ENCODE measurements at places on chromosomes 1 and 21.

DNA sequence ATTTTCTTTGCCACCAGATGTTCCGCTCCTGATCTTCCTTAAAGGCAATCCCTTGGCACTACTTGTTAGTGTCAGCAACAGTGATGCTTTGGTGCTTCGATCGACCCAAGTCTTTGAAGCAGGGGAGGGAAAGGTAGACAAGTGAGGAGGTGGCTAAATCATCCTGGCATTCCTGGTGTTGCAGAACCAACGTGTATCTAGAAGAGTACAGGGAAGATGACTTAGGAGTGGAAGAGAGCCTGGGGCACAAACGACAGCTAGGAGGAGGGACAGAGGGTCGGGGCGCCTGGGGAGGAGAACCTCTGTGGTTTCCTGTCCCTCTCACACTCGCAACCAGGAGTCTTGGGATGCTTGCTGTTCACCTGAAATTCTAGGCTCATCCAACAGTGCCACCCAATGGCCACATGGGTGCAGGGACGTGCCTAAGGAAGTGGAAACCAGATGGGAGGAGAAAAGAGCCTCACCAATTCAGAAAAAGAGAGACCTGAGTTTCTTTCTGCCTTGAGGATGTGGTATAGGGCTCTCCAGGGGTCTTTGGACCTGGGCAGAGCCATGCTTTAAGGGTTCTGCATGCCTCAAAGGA, 9.5 kb upstream of the KCNA2 start:
- H3K4me3 ChIP-seq, result no peak overlapping the region
- peaks cover 3% of the 10 kb centered on the region for H3K27me3 ChIP-seq
- peak; percentile 48 for DNase-seq
- H3K36me3 ChIP-seq, result no peaks in the 10 kb centered on the region

GRCh38 chr21:31164713-31165694, 126.7 kb upstream of the KRTAP19-8 start:
- H3K36me3 ChIP-seq, result no peaks in the 10 kb centered on the region
- peaks cover 7% of the 10 kb centered on the region for H3K27me3 ChIP-seq
- H3K27ac ChIP-seq, result no peak overlapping the region
- H3K4me1 ChIP-seq, result no peaks in the 10 kb centered on the region

DNA sequence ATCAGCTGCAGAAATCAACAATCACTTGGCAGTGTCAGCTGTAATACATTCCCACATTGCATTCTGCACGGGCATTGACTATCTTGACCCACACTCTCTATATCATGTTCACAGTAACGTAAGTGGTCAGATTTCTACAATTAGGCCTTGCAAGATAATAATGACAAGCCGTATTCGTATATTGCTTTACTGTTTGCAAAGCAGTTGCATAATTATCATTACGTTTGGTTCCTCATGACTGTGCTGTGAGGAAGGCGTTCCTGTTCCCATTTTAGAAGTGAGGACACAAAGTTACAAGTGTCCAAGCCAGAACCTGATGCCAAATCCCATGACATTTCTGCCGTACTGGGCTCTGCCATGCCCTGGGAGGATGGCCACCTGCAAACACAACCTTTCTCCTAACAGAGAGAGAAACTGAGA, 53.5 kb upstream of the TARBP1 start:
- H3K4me1 ChIP-seq, result peaks cover 100% of the 10 kb centered on the region
- H3K4me3 ChIP-seq, result no peak overlapping the region
- H3K27ac ChIP-seq, result peak overlapping the region; percentile 99
- H3K27me3 ChIP-seq, result no peaks in the 10 kb centered on the region
- H3K36me3 ChIP-seq, result no peaks in the 10 kb centered on the region
- DNase-seq, result peak; percentile 76

GRCh38 chr21:46056450-46056903, 41.4 kb upstream of the COL6A2 start:
- no peak overlapping the region for H3K4me3 ChIP-seq
- DNase-seq, result peak; percentile 83
- peak overlapping the region; percentile 89 for H3K27ac ChIP-seq
- H3K36me3 ChIP-seq, result no peaks in the 10 kb centered on the region
- no peaks in the 10 kb centered on the region for H3K4me1 ChIP-seq

- peaks cover 1% of the 10 kb centered on the region for H3K27me3 ChIP-seq
- H3K4me3 ChIP-seq, result no peak overlapping the region
- no peaks in the 10 kb centered on the region for H3K36me3 ChIP-seq
- DNase-seq, result no peak
These were observed 236.1 kb downstream of the C1orf94 start for GRCh38 chr1:34412598-34413370.

DNA sequence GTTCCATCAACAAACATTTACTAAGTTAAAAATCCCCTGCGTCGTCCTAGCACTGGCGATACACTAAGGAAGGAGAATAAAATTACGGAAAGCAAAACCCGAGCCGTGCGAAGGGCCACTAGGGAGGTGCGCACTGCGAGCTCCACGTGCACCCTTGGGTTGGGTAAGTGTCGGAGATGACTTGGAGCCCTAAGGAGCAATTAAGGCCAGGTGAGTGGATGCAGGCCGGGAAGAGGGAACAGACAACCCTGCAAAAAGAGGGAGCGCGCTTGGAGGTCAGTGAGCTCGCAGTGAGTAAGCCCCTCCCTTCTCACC, 704 bp downstream of the WDR4 start:
- peaks cover 19% of the 10 kb centered on the region for H3K4me1 ChIP-seq
- H3K4me3 ChIP-seq, result peak overlapping the region; percentile 99
- H3K27me3 ChIP-seq, result no peaks in the 10 kb centered on the region
- DNase-seq, result no peak

DNA sequence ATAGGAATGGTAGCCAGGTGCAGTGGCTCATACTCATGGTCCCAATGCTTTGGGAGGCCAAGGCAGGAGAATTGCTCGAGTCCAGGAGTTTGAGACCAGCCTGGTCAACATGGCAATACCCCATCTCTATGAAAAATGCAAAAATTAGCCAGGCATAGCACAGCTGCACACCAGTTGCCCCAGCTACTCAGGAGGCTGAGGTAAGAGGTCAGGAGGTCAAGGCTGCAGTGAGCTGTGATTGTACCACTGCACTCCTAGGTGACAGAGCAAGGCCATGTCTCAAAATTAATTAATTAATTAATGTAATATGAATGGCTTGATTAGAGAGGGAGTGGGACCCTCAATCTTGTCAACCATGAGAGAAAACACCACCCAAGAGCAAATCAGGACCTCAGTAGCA, 198.7 kb upstream of the DUSP10 start:
- H3K36me3 ChIP-seq, result no peaks in the 10 kb centered on the region
- DNase-seq, result no peak
- H3K27ac ChIP-seq, result no peak overlapping the region
- H3K4me1 ChIP-seq, result no peaks in the 10 kb centered on the region

DNA sequence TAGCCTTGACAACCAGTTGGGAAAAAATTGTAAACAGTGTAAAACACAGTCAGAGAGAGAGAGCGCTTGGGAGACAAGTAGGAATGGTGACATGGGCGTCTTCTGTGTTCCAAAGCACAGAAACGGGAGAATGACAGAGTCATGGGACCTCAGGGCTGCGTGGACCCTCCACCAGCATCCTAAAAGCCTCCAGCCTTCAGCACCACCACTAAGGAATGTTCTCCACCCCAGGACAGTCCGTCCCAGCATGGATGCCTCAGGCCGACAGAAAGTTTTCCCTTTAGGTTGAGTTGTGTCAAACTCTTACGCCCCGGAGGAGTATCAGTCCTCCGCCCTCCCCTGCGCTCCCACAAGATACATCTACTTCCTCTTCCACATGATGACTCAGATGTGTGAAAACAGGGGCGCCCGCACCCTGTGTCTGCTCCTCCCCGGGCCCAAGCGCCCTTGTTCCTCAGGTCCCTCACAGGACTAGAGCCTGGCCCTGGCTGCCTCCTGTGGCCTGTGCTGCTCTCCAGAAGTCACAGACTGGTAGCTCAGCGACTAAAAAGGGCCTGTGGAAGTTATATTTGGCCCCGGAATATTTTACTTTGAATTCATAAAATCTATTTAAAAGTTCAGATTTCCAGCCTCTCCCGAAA, 63.9 kb upstream of the EFHD2 start:
- peak; percentile 44 for DNase-seq
- H3K27ac ChIP-seq, result no peak overlapping the region
- no peak overlapping the region for H3K4me3 ChIP-seq
- peaks cover 14% of the 10 kb centered on the region for H3K4me1 ChIP-seq
- H3K27me3 ChIP-seq, result no peaks in the 10 kb centered on the region

DNA sequence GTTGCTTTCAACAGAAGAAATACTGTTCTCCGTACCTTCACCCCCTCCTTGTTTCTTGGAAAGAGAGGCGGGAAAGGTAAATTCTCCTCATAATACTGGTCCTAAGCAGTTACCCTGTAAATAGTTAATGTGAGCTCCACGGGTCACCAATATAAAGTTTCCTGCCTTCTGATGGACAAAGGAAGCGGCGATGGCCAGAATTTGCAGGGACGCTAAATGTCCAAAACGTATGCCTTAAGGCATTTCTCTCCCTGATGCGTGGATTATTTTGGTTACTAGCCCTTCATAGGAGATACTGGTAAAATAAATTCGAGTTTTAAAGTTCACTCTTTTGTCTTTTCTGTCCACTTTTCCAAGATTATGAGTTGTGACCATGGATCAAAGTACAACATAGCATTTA, 898 bp upstream of the PTGS2 start:
- H3K36me3 ChIP-seq, result no peaks in the 10 kb centered on the region
- H3K27me3 ChIP-seq, result peaks cover 21% of the 10 kb centered on the region
- no peaks in the 10 kb centered on the region for H3K4me1 ChIP-seq
- DNase-seq, result no peak

DNA sequence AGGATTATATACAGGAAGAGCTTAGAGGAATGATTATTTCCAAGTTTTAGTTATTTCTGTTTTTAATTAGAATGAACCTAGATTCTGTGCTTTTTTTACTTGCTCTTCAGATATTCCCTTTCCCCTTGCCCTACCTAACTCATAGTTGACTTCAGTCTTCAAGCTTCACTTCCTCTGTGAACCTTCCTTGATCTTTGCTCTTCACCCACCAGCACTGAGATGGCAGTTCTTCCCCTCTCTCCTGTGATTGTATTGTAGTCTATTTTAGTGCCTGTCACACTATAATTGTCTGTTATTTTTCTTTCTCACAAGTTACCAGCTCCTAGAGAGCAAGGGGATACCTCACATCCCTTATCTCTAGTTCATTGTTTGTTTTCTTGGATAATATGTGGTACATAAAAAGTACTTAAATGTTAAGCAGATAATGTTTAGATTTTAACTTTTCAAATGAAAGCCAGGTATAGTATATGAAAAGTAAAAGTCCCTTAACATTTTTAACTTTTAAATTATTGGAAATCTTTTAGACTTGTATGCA, 33.2 kb downstream of the KCTD3 start:
- no peak for DNase-seq
- no peaks in the 10 kb centered on the region for H3K4me1 ChIP-seq
- H3K36me3 ChIP-seq, result no peaks in the 10 kb centered on the region
- no peaks in the 10 kb centered on the region for H3K27me3 ChIP-seq

- peaks cover 48% of the 10 kb centered on the region for H3K36me3 ChIP-seq
- H3K27me3 ChIP-seq, result no peaks in the 10 kb centered on the region
- H3K4me3 ChIP-seq, result no peak overlapping the region
- H3K4me1 ChIP-seq, result no peaks in the 10 kb centered on the region
These were observed 18.0 kb downstream of the TOR3A start for GRCh38 chr1:179099891-179100290.

DNA sequence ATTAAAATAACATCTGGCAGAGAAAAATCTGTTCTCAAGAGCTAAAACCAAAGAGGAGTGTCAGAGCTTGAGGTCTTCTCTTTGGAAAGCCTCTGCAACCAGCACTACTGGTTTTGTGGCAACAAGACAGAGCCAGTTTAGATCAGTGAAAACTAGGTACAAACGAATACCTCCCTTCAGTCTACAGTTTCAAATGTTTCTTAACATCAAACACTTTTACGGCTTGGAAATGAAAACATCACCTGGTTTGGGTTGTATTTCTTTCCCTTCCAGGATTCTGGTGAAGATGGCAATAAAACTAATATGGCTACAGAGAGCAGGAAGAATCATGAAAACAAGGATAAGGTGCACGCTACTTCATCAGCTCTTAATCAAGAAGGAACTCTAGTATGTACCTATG, 339.4 kb upstream of the ESRRG start:
- DNase-seq, result no peak
- no peaks in the 10 kb centered on the region for H3K36me3 ChIP-seq
- H3K4me3 ChIP-seq, result no peak overlapping the region
- H3K4me1 ChIP-seq, result peaks cover 5% of the 10 kb centered on the region
- no peak overlapping the region for H3K27ac ChIP-seq

- no peaks in the 10 kb centered on the region for H3K27me3 ChIP-seq
- no peak overlapping the region for H3K4me3 ChIP-seq
- no peak for DNase-seq
These were observed 80.7 kb downstream of the TGFB2 start for GRCh38 chr1:218425647-218426342.

GRCh38 chr1:11434926-11435325, 44.0 kb upstream of the DISP3 start:
- H3K4me1 ChIP-seq, result no peaks in the 10 kb centered on the region
- no peaks in the 10 kb centered on the region for H3K27me3 ChIP-seq
- no peak overlapping the region for H3K4me3 ChIP-seq
- no peaks in the 10 kb centered on the region for H3K36me3 ChIP-seq
- H3K27ac ChIP-seq, result no peak overlapping the region

DNA sequence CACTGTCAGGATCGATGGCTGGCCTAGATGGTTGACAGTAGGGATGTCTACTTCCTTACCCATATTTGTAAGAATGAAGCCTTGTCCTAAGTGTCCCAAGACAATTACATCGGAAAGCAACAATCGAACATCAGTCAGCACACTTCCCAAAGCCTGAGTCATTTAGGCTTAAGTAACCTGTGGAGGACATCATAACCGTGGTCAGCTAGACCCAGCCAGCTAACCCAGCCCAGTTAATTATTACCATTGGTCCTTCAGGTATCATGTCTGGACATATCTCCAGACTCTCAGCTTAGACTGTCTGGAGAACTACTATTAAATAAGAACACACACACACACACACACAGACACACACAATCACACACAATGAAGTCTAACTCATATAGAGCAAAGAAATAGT, 264.7 kb downstream of the TRABD2B start:
- no peaks in the 10 kb centered on the region for H3K36me3 ChIP-seq
- DNase-seq, result no peak
- H3K4me3 ChIP-seq, result no peak overlapping the region
- H3K27ac ChIP-seq, result no peak overlapping the region
- no peaks in the 10 kb centered on the region for H3K4me1 ChIP-seq

- no peaks in the 10 kb centered on the region for H3K27me3 ChIP-seq
- no peaks in the 10 kb centered on the region for H3K4me1 ChIP-seq
- no peak overlapping the region for H3K27ac ChIP-seq
- H3K4me3 ChIP-seq, result no peak overlapping the region
These were observed 15.1 kb downstream of the THEMIS2 start for GRCh38 chr1:27887215-27888021.

DNA sequence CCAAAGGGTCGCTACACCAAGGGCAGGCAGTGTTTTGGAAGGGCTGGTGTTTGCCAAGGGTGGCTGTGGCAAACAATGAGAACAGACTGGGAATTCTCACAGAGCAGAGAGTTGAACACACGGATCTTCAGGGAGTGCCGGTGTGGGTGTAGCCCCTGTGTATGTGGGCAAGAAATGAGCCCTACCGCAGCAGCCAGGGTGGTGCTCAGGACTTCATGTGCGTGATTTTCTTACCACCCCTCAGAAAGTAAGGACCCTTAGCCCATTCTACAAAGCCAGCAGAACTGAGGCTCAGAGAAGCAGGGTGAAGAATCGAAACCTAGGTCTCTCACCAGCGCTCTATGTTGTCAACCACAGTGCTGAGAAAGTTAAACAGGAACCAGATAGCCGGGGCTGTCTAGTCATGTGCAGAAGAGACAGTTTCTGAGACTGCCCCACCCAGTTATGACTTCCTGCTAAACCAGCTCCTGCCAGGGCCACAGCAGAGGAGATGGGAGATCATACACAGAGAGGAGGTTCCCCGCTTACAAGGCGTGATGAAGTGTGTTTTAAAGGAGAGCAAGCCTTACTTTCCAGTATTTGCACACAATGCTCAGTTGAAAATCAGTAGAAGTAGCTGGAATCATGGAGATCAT, 21.9 kb upstream of the MORC3 start:
- peak; percentile 38 for DNase-seq
- H3K4me1 ChIP-seq, result peaks cover 16% of the 10 kb centered on the region
- H3K36me3 ChIP-seq, result no peaks in the 10 kb centered on the region
- no peaks in the 10 kb centered on the region for H3K27me3 ChIP-seq
- peak overlapping the region; percentile 11 for H3K4me3 ChIP-seq

All from heart right ventricle (tissue), 16 donors.